ENCODE measurements at places on chromosomes 5 and 9.

DNA sequence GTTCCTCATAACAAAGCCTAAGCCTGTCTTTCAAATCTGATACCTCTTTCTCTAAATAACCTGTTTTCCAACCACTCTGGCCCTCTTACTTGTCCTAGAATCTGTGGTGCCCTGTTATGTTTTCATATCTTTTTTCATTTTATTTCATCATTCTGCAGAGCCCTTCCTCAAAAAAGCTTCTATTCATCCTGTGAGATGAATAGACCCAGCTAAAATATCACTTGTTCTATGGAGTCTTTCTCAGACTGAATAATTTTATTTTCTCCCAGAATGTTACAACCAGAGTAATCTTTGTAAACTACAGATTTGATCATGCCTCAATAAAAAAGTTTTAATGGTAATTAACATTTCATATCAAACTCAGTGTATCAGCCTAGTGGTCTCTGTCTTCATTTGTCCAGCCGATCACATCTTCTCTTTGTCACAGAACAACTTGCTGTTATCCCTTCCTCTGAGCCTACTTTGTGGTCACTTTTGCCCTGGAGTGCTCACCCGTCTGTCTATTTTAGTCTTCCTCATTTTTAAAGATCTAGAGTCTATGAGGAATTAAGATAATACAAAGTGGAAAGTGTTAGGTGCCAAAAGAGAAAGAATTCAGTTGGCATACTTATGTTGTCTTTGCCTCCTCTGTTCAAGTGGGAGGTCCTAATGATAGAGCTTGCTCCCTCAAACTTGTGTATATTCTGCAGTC is 77.8 kb downstream of the ZCCHC7 start:
- DNase-seq, result no peak

DNA sequence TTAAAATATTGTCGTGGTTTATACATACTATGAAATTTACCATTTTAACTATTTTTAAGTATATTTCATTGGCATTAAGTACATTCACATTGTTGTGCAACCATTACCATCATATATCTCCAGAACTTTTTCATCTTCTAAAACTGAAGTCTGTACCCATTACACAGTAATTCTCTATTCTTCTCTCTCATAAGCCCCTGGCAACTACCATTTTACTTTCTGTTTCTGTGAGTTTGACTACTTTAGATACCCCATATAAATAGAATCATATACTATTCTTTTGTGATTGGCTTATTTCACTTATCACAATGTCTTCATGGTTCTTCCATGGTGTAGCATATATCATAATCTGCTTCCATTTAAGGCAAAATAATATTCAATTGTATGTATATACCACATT is 30.3 kb downstream of the NDUFS4 start:
- no peak for DNase-seq

DNA sequence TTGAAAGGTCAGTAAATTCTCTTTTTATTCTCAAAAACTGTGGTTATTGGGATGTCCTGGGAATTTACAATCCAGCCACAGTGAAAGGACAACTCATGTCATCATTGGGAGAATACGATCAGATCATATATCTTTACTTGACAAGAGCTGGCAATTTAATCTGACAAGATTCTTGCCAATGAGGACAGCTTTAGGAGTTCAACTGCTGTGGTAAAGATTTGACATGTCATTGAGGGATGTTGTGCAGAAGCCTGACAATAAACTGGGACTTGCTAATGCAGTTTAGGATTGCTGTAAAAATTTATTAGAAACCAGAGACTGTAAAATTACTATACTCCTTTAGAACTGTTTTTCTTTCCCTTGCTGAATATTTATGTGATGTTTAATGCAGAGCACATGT is 1131.0 kb downstream of the MAT2B start:
- DNase-seq, result no peak

DNA sequence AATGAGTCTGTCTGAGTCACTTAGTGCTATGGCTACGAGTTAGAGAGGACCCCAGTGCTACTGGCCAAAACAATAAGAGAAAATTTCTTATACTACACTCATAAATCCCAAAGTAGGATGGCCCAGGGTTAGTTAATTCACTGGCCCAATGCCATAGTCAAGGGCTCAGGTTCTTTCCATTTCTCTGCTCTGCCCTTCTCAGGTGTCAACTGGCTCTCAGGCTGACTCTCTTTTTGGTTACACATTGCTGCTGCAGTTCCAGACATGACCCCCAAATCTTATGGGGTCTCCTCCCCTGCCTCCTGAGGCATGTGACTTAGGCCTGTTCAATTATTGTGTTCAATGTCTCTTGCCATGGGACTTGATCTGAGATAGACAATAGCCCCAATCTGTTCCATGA is 70.4 kb downstream of the ARHGEF37 start:
- no peak for DNase-seq

DNA sequence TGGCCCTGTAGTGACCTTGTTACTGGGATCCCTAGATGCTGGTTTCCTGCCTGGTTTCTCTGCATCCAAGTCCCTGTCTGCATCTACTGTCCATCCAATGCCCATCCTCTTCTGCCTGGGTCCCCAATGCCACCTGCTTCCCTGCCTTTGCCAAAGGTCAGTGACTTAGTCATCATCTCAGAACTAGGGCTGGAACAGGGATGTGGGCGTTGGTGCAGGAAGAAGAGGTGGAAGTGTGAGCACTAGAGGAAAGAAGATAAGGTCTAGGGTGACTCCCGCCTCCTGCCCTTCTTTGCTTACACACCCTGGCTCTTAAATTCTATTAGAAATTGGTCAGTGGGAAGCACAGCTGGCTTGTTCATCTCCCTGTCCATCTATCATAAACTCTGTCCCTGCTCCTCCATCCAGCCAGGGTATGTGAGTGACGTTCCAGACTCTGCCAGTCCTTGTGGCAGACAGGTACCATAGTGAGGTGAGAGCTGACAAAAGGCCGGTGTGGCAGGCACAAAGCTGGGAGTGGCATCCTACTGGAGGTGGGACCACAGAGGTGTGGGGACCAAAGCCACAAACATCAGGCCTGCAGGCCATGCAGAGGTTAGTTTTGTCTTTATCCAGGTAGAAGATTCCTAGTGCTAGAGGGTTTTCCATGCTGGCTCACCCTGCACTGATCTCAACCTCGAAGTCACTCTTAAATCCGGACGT is 9.2 kb downstream of the PTPN3 start:
- DNase-seq, result no peak

DNA sequence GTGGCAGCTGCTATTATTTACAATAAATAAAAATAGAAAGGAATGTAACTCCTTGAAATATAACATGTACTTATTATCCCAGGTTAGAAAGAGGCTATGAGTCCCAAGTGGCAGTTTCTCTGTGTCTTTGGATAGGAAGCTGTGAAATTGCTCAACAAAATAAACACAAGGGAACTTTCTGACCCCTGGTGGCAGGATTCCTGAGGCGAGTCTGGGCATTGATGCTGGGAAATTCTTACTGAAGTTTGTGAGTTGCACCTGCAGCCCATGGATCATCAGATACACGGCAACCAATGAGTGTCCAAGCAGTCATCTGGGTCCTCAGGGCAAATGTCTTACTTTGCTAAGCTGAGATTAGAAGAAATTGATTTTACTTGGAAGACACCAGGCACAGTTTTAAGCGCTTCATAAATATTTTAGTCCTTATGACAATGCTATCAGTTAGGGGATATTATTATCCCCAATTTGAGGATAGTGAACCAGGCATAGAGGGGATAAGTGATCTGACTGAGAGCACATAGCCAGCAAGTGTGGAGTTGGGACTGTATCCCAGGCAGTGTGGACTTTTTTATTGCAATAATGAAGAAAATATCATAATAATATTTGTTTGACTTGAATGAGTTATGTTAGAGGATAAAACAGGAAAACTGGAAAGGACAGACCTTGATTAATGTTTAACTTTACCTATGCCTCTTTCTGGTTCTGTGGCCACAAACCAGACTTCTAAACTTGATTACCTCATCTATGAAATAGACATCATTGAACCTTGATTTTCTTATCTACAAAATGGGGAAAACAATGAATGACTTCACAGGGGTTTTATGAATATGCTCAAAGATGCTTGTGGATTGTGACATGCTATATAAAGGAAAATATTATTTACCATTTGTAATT is 265.5 kb upstream of the ADAMTSL1 start:
- DNase-seq, result no peak

- DNase-seq, result peak; percentile 37
Measured at GRCh38 chr5:96146675-96147074, 185.0 kb upstream of the ELL2 start.

GRCh38 chr9:131747352-131747751 is 7.5 kb upstream of the RAPGEF1 start:
- DNase-seq, result no peak

- DNase-seq, result peak; percentile 84
Measured at GRCh38 chr9:137605121-137606004, at the start of gene ARRDC1. ARRDC1 (plus strand) TSS chr9:137605686; CDS start chr9:137605718, 32 bp downstream.
